ENCODE measurements at places on chromosomes 3 and 15.

GRCh38 chr3:94106268-94106667 lies 43.4 kb downstream of the NSUN3 start:
- no peak for DNase-seq

GRCh38 chr3:184470551-184470950 lies 90.7 kb downstream of the CHRD start:
- DNase-seq: no peak

GRCh38 chr3:172098698-172099494 lies 59.5 kb downstream of the FNDC3B start:
- DNase-seq: no peak

GRCh38 chr3:187636528-187636927 lies 33.7 kb downstream of the SST start:
- no peak for DNase-seq

- DNase-seq: no peak
Measured at GRCh38 chr3:126402666-126403302, 8.1 kb downstream of the CFAP100 start.

DNA sequence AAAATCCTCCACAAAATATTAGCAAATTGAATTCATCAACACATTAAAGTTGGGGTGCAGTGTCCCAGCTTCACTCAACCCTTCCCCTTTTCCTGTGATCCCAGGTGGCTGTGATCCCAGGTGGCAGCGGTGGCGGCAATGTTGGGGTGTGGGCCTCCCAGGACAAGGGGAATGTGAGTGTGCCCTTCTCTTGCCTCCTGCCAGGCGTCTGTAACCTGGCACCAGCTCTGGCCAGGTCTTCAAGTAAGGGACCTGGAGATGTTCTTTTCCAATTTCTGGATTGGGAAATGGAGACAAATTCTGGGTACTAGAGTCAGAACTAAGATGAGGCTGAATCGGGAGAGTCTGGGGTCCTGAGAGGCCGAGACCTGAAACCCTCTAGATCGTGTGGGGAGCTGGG lies 20.1 kb downstream of the GOLGA6A start:
- no peak for DNase-seq

DNA sequence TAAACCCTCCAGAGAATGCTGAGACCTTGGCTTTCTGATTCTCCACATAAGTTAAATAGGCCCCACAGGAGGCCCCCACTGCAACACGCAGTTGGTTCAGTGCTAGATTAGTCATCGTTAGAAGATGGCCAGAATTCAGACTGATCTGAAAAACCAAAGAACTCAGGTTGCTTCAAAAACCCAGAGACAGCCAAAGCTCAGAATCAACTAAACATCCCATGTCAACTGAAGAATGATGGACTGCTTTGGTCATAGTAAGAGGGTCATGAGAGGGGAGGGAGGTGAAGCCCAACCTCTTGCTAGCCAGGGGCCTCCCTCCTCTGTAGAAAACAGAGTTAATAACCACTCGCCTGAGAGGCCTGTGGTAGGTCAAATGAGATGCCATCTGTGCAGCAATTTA lies 93.1 kb downstream of the AKAP13 start:
- no peak for DNase-seq

DNA sequence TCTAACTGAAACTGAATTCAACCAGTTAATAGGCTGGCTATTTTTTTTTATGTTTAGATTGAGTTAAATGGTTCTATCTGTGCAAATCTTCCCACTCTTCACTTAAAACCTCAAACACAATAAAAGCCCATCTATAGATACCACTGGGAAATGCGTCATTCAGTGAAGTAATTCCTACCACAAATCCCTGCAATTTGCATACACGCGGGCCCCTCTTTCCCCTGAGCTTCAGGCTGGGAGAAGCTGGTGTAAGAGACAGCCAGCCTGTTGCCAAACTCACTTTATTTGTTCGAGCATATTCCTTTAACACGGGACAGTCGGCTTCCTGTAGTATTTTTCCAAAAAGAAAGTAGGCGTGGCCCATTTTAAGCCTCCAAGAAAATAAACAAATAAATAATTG lies 26.0 kb upstream of the MCTP2 start:
- DNase-seq: no peak
